ENCODE measurements at places on chromosomes 7 and 10.
A peak's percentile ranks its signal among the peaks of the same experiment; 100 is the strongest.

DNA sequence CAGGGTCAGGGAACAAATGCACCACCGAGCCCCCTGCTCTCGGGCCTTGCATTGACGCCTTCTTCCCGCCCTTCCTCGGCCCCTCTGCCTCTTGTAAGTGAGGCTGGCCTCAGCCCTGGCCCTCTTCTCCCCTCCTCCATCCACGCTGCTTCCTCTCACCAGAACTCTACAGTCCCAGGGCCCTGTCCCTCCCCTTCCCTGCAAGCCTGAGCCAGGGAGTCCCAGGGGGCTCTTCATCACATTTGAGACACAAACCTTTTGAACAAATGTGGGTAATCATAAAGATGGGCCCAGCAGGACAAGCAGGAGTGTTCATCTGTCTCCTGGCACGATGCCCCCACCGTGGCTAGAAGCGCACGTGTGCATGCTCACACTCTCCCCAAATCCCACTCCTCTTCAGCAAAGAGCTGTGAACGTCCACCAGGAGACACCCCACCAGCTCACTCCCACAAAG, 57.7 kb downstream of the SLIT1 start:
- DNase-seq: no peak

GRCh38 chr7:133409421-133409820, 156.5 kb downstream of the EXOC4 start:
- no peak for DNase-seq

- DNase-seq: no peak
Observed at GRCh38 chr7:28018446-28018845, 162.1 kb downstream of the JAZF1 start.

DNA sequence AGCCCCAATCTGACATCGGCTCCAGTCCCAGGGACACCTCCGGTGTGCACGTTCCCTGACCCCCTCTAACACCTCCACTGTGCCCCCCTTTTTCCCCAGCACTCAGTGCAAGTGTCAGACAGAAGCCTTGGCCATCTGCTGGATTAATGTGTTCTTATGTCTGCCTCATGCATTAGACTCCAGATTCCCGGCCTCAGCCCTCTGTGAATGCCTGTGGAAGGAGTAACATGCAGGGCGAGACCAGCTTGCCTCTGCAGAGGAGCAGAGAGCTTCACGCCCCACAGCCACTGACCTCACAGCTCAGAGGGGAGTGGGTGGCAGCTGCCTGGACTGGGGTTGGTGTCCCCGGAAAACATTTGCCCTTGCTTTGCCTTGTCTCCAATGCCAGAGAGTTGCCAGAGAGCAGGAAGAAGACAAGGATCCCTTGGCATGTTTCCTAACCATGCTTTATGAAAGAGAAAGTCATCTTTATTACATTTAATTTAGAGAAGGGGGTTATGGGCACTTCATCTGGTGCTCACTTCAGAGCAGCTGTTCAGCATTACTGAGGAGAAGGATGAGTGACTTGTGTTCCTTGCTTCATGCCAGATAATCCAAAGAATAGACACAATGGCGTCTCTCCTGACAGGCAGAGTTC, 91.6 kb upstream of the CXCL12 start:
- DNase-seq: no peak

DNA sequence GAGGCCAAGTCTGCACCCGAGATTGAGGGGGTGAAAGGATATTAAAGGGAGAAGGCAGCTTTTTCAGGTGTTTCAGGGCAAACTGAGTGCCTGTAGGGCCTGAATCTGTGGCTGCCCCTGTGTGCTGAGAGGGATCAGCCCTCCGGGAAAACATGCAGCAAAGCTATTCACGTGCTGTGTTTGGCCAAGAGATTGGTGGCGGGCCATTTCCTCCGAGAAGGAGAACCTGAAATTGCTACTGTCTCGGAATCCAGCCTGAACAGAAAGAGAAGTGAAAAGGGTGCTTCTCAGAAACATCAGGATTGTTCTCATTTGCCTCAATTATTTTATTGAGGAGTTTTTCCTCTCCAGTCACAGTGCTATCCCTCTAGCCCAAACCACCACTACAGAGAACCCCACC, 16.0 kb downstream of the GIMAP5 start:
- no peak for DNase-seq

DNA sequence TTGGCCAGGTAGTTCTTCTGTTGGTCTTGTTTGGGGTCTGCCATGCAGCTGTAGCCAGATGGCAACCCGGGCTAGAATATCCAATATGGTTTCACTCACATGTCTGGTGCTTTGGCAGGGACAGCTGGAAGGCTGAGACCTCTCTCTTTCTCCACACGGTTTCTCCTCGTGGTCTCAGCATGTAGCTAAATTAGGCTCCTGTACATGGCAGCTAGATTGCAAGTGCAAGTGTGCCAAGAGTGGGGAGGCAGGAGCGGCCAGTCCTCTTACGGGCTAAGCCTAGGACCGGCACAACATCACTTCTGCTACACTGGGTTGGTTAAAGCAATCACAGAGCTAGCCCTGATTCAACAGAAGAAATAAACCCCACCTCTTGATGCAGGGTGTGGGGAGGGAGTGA, 9.3 kb upstream of the PDE1C start:
- DNase-seq: no peak

DNA sequence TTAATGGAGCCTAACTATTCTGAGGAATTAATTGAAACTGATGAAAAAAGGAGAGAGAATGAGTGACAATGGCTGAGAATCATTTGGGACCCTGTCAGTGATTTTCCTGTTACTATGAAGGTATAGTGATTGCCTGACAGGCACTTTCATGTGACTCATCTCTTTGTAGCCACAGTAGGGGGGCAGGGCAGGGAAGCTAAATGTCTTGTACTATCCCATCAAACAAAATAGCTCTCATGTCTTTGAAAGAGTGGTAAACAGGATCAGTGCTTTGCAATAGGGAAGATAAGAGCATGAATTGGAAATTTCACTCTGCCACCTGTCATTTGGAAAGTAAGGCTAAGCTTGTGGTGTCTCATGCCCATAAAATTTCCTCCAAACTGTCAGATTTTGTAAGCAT, 94.5 kb upstream of the GSDME start:
- no peak for DNase-seq

DNA sequence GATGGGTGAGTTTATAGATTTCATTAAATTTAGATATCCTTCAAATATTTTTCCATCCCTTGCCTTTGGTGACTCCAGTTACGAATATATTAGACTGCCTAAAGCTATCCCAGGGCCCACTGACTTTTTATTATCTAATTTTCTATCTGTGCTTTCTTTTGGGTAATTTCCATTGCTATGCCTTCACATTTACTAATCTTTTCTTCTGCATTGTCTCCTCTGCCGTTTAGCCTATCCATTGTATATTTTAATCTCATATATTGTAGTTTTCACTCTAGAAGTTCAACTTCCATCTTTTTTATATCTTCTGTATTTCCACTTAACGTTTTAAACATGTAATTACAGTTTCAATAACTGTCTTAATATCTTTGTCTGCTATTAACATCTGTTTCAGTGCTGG, 78.6 kb upstream of the HDAC9 start:
- DNase-seq: no peak

DNA sequence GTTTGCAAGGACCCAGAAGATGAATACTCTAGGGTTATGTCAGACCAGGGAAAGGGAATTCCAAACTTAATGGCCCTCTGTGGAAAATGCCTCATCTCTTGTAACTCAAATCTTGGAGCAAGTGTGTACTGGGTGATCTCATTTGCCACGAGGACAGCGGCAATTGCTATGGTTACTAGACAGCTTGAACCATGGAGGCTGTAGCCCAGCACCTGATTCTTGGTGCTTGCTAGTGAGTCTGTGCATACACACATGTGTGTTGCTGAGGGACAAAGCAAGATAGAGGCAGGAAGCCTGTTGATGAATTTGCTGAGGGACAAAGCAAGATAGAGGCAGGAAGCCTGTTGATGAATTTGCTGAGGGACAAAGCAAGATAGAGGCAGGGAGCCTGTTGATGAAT, 58.6 kb upstream of the FEZF1 start:
- DNase-seq: no peak

- DNase-seq: no peak
Observed at GRCh38 chr7:50739744-50740435, 42.8 kb downstream of the GRB10 start.

- DNase-seq: no peak
Observed at GRCh38 chr10:130028465-130028819, 64.4 kb upstream of the EBF3 start.

DNA sequence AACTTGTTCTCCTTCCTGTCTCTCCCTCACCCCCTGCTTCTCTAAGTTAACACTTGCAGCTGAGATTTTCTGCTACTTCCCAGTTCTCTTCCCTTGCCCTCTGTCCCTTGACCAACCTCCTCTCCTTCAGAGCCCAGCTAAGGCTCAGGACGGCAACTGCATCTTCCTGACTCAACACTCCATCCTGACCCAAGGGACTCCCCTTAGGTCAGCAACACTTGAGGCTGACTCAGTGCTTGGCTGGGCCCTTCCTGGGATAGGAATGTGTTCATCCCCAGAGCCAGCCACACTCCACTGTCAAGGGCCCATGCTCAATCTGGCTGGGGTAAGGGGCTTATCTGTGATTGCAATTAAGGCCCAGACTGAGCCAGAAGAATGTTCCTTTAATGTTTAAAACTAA, 3.4 kb downstream of the CALHM2 start:
- peak; percentile 89 for DNase-seq

- peak; percentile 97 for DNase-seq
Observed at GRCh38 chr7:76166404-76167255, 35.1 kb upstream of the SRRM3 start.

- peak; percentile 6 for DNase-seq
Observed at GRCh38 chr10:121771966-121772365, 155.9 kb downstream of the ATE1 start.

GRCh38 chr7:6273380-6273837, 985 bp upstream of the CYTH3 start:
- no peak for DNase-seq

- no peak for DNase-seq
Observed at GRCh38 chr10:133200621-133201031, 29.4 kb upstream of the UTF1 start.

DNA sequence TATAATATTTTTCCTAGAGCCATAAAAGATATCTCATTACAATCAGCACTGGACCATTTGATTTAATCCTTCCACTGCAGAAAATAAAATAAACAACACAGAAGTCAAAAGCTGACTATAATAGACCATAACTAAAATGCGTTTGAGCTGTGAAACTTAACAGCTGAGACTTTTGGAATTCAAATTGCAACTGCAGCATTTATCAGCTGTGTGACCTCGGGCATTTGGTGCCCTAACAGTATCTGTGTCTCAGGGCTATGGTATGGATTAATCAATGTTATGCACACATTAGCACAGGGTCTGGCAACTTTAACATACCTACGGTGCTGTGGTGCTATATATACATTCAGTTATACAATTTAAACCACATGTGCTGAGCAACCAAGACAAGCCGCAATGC, 160.1 kb downstream of the COL28A1 start:
- no peak for DNase-seq

GRCh38 chr10:125160856-125161706, 718 bp upstream of the CTBP2 start:
- peak; percentile 92 for DNase-seq

- DNase-seq: no peak
Observed at GRCh38 chr7:55244006-55244745, 121.0 kb upstream of the LANCL2 start.

DNA sequence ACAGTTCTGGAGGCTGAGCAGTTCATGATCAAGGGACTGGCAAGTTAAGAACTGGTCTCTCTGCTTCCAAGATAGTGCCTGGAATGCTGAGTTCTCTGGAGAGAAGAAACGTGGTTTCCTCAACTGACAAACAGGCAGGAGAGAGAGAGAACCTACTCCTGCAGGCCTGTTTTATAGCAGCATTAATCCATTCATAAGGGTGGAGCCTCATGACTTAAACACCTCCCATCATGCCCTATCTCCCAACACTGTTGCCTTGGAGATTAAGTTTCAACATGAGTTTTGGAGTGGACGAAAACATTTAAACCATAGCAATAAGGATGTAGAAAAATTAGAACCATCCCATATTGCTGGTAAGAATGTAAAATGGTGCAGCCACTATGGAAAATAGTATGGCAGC, 32.3 kb upstream of the IMMP2L start:
- no peak for DNase-seq

- peak; percentile 86 for DNase-seq
Observed at GRCh38 chr10:78925800-78926319, 142.9 kb upstream of the ZMIZ1 start.

DNA sequence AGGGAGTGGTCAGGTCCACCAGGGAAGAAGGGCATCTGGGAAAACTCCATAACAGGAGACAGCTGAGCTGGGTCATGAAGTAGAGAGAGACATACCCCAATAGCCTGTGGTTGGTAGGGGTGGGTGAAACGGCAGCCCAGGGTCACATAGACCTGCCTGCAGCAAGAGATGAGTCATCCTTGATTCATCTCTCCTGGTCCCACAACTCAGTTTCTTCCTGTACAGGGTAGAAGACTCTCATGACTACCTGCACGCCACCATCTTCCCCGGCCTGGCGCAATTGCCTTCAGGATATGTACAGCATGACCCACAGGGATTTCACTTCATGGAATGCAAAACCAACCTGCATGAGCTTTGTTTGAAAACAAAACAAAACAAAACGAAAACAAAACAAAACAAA, 45.1 kb upstream of the ADAM12 start:
- no peak for DNase-seq
